ENCODE measurements at places on chromosomes 3 and 15.

DNA sequence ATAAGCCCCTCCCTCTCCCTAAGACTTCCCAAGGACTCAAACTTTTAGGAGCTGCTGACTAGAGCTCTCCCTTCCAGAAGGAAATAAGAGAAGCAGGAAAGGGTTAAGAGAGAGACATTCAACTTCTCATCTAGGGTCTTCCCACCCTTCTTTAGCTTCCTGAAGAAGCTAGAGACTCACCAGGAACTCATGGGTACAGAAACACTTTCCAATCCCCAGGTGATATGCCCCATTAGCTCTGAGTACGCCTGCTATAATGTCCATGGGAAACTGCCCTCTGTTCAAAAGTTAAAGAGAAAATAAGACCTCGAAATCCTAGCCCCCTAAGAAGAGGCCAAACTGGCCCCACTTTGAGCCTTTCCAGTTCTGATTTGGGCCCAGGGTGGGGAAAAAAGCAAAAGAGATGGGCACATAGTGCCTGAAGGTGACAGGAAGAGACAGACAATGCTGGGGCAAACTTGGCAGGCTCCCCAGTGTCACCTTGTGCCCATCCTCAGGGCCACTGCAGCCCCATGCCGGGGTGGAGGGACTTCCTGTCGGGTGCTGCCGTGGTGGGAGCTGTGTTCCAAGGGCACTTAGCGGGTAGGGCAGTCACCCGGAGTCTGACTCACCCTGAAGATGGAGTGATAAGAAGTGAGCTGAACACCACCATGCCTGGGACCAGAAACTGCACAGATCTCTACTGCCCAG is 29.5 kb downstream of the CCDC12 start:
- DNase-seq: peak; percentile 52

- no peak for DNase-seq
These were observed 631 bp downstream of the UBR1 start for GRCh38 chr15:43105077-43105736.

DNA sequence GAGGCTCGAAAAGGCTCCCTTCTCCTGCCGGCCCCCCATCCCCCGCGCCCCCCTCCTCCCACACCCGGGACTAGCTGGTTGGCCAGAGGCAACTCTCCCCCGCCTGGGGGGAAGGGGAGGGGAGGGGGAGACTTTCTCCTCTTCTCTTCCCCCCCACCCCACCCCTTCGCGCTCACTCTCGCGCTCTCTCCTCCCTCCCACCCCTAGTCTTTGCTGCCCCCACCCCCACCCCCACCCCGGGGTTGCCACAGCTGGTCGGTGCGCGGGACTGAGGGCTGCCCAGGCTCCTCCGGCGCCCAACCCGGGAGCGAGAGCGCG is 710 bp downstream of the MECOM start:
- no peak for DNase-seq

DNA sequence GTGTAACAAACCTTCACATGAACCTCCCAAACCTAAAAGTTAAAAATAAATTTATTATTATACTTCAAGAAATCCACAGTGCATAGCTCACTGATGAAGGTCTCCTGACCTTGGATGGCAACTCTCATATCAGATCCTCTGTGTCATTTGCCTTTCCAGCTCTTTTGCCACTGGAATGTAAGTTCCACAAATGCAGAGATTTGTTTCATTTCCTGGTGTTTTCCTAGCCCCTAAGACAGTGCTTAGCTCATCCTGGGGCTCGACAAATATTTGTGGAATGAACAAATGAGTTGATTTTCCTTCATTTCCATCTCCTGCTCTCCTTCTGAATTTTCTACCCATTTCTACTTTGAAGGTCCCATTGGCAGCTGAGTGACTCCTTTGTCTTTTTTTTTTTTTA is 56.0 kb downstream of the FRMD4B start:
- DNase-seq: no peak

DNA sequence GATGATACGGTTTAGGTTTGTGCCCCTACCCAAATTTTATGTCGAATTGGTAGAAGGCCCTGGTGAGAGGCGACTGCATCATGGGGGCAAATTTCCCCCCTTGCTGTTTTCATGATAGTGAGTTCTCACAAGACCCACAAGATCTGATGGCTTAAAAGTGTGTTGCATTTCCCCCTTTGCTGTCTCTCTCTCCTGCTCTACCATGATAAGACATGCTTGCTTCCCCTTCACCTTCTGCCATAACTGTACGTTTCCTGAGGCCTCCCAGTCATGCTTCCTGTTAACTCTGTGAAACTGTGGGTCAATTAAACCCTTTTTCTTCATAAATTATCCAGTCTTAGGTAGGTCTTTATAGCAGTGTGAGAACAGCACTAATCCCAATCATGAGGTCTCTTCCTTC is 381.2 kb downstream of the RSL24D1 start:
- DNase-seq: no peak

DNA sequence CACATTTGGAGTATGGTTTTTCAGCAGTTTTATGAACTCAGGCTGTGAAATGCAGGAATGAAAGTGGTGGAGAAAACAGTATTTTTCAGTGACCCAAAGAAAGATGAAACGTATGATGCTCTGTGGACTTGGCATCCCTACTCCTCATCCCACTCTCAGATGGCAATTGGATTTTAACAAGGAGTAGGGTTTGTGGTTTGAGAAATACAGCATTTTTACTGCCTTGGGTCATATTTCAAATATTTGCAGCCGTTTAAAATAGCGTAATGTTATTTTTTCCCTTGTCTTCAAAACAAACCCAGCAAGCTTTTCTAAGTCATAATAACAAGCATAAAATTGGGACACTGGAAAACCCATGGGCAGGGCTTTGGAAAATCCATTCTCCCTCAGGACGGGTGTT is 117.2 kb upstream of the LRIG1 start:
- no peak for DNase-seq

- DNase-seq: no peak
These were observed 50.3 kb upstream of the TCF12 start for GRCh38 chr15:56868170-56868569.

DNA sequence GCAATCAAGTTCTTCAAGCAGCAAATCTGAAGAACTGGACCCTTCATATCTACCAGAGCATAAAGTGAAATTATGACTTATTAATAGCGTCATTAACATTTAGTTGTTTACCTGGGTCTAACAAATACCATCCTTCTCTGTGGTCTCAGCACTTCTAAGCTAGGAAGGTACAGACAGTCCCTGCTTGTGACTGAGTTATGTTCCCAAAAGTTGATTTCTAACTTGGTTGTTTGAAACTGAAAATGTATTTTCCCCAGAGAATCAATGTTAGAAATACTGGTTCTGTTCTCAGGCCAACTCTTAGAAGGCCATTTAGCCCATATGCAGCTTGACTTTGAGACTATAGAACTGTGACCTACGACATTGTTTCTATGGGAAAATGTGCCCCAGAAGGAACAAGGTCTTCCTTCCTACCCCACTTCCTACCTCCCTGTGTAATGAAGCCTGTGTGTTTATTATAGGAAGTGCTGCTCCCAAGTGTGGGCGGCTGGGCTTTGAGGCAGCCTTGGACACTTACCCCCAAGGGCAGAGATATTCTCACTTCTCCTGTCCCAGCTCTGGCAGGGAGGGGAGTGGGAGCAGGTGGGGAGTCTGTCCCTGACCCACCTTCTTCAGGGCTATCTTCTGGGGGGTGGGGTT is 12.2 kb upstream of the MAPK6 start:
- no peak for DNase-seq

GRCh38 chr3:114669614-114670013 is 375.8 kb downstream of the TIGIT start:
- DNase-seq: no peak

DNA sequence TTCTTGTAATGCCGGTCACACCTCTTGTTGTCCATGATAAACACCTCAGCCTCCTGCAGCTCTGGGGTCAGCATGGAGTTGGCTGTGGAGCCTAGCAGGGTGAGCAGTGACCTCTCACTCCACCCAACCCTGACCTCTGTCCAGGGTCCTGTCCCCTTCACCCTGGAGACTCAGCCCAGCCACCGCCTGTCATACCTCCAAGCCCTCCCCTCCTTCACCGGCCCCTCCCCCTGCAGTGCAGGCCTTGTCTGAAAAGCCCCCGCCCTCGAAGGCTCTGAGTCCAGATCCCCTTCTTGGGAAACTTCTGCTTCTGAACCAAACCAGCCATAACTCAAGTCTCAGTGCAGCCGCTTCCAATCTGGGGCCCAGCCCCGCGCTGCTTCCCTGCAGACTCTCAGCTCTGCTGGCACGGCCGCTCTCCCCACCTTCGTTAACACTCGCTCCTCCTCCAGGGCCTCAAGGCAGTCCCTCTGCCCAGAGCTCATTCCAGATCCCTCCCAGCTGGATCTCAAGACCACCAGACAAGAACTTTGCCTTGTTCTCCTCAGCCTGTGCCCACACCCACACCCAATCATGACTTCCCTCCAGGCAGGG is 25.4 kb upstream of the PRSS50 start:
- DNase-seq: no peak

GRCh38 chr3:100941451-100941850 is 51.8 kb downstream of the ABI3BP start:
- no peak for DNase-seq

GRCh38 chr3:108528459-108529252 is 18.3 kb upstream of the MYH15 start:
- DNase-seq: no peak

DNA sequence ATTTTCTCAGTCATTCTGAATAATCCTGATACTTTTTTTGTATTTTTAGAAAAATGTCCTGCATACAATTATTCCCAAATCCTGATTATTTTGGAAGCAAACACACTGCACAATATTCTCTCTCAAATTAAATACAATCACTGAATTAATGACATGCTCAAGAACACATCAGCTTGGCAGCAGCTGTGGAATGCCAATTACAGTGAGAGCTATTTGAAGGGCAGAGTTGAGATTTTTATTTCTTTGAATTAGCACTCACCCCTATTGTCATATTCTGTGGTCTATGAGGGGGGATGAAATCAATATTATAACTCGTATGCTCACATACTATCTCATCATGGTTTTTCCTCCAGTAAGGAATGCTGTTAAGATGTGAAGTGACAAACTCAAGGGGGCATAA is 312.2 kb downstream of the CNTN3 start:
- no peak for DNase-seq

DNA sequence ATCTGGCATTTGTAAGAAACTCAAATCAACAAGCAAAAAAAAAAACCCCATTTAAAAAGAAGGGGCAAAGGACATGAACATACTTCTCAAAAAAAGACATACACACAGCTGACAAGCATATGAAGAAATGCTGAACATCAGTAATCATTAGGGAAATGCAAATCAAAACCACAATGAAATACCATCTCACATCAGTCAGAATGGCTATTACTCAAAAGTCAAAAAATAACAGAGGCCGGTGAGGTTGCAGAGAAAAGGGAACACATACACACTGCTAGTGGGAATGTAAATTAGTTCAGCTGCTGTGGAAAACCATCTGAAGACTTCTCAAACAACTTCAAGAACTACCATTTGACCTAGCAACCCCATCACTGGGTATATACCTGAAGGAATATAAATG is 199.4 kb upstream of the THBS1 start:
- no peak for DNase-seq

- no peak for DNase-seq
These were observed 136.5 kb downstream of the MAP2K5 start for GRCh38 chr15:67678993-67679392.

Data from stimulated activated CD8-positive, alpha-beta memory T cell treated with anti-CD3 and anti-CD28 coated beads, Interleukin-4, amount 100 ng/mL, for 24 hours (primary cell).